Activated CD4-positive, alpha-beta T cell treated with anti-CD3 and anti-CD28 coated beads for 24 hours (primary cell): ENCODE measurements at places on chromosomes 5 and 9.

DNA sequence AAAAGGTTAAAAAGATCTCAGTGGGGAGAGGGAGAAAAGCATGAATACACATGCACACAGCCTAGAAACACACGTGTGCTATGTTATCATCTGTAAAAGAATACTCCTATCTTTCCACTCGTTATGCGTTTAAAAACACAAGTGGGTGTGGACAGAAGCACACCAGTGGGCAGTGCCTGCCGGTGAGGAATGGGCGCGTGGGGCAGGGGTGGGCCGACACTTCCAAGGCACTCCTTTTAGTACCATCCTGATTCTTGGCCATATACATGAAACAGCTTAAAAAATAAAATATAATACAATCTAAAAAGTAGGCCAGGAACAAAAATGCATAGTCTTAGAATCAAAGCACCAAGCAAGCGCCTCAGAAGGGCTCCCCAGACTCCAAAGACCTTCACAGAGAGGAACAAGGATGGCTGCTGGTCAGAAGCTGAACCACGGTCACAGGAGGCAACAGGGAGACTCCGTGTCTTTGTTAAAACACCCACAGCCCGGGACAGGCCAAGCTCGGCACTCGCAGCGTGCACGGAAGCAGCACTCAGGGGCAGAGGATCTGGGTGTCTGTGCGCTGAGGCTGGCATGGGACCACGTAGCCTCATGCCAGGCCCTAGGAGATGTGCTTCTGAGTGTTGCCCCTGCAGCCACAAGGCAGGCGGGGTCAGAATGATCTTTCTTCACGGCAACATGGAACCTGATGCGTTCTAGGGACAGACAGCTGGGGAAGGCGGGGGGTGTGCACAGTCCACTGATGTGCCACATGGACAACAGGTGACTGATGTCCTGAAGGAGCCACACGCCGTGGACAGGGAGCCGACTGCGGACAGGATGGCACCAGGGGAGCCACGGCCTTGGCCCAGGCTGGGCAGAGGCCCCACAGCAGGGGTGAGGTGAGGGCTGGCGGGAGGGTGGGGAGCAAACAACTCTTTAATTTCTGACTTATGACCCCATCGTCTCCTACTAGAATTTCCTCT lies 15.9 kb downstream of the BRD9 start:
- no peak for DNase-seq

GRCh38 chr5:72410688-72411295 lies 90.6 kb downstream of the PTCD2 start:
- no peak for DNase-seq

DNA sequence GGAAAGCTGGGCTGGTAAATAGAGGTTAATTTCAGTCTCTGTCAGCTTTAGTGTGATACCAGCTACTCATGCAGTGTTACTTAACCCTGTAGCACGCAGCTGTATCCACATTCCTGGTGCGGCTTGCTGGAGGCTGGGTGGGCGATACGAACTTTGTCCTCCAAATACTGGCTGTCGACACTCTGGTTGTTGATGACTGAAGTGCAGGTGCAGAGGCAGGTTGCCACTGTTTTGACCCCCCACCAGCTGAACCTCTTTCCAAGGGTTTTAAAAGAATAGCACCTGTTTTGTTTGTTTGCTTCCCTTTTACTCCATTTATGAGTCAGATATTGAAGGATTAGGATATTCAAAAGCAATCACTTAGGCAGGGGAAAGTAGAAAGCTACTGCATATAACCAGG lies 4.4 kb upstream of the RABGAP1 start:
- no peak for DNase-seq

GRCh38 chr5:122916490-122916889 lies 71.1 kb downstream of the SNX24 start:
- no peak for DNase-seq

GRCh38 chr5:174998131-174998730 lies 273.8 kb downstream of the MSX2 start:
- no peak for DNase-seq

- no peak for DNase-seq
Measured at GRCh38 chr9:137444106-137444790, 3.1 kb upstream of the ENTPD8 start.

DNA sequence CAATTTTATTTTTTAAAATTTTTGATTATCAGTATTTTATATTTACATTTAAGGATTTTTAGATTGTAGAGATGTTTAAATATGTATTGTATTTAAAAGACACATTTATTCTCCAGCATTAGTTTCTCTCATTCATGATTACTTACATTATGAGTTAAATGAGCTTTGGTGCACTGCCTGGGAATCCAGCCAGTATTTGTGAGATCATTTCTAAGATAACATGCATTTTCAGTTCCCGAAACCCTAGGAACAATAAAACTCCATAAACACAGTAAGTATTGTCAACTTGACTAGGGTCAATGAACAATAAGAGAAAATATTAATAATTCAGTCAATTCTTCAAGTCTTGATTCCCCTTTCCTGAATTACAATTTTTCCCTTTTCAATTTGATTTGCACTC lies 403.3 kb downstream of the PLK2 start:
- DNase-seq: no peak

DNA sequence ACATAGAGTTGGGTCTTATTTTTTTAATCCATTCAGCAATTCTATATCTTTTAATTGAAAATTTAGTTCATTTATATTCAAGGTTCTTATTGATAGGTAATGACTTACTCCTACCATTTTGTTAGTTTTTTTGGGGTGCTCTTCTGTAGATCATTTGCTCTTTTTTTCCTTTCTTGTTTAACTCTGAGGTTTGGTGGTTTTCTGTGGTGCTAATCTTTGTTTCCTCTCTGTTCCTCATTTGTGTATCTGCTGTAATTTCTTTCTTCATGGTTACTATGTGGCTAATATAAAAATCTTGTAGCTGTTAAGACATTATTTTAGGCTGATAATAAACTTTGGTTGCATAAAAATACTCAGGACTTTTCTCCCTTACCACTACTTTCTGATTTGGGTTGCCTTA lies 181.6 kb upstream of the DMRTA1 start:
- no peak for DNase-seq

- DNase-seq: no peak
Measured at GRCh38 chr9:70293214-70293613, 34.4 kb downstream of the SMC5 start.

DNA sequence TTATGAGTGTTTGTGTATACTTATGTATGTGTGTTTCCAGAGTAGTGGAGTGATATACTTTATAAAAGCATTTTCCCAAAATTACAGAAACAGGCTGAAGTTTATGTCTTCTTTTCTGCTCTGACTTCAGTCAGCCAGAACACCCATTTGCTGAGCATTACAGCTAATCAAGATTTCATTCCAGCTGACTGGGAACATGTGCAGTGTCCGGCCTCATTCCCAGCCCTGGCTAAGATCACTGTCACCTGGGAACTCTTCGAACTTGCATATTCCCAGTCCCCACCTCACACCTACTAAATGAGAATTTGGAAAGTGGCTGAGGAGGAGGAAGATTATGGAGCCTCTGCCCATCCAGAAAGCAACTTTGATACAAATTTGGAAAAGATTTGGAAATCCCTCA lies 90.8 kb upstream of the PRRC1 start:
- DNase-seq: no peak

GRCh38 chr5:171405615-171406014 lies 13.8 kb upstream of the FGF18 start:
- DNase-seq: no peak

- no peak for DNase-seq
Measured at GRCh38 chr5:28253431-28253830, 1215.0 kb upstream of the CDH9 start.

GRCh38 chr9:83000765-83001164 lies 62.2 kb downstream of the RASEF start:
- DNase-seq: no peak

- DNase-seq: no peak
Measured at GRCh38 chr5:131005963-131006684, 158.9 kb downstream of the HINT1 start.

- no peak for DNase-seq
Measured at GRCh38 chr9:79273311-79273710, 298.5 kb upstream of the TLE4 start.

DNA sequence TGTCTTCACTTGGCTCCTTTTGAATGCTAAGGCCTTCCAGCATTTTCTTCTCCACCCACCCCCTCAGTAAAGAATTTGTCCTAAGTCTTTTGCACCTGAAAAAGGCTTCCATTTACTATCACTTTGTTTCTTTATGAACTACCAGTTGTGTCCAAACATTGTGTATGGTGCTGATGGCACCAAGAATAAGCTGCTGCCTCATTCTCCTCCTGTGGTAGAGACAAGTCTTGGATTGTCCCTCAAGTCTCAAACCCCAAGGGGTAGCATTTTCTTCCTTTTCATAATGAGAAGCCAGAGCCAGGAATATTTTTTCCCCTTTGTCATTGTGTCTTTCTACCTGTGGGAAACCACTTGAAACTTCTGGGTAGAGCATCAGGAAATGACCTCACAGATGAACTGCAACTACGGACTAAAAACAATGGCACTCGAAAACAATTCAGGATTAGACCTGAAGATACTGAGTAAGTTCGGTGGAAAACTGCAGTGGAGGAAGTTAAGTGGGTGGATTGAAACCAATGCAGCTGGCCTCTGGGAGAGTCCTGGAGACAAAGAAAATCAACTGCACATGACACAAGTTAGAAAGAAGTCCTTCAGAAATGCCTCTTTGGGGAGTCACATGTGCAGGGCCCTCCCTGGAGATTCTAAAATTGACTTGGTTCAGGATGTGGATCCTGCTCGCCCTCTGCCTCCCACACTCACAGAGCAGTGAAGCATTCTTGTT lies 80.5 kb downstream of the SH3RF2 start:
- DNase-seq: no peak

GRCh38 chr9:100602342-100602801 lies 24.5 kb downstream of the CAVIN4 start:
- no peak for DNase-seq

DNA sequence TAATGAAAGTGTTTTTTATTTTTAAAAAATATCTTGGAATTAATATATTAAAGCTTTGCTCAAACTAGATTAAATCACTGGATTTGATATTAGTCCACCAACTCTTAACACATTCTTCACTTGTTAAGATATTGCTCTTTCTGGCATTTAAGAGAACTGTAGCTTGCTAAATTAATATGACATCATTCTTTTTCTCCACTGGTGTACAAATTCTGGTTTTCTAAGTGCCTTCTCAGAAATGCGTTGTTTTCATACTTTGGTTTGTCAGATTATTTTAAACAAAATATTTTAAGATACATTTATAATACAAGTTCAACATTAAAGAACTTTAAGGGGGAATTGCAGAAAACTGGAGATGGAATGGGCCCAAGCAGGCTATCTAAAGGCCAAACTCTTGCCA lies 87.6 kb upstream of the IFNE start:
- no peak for DNase-seq

- DNase-seq: no peak
Measured at GRCh38 chr9:38414040-38414723, 10.1 kb downstream of the IGFBPL1 start.

DNA sequence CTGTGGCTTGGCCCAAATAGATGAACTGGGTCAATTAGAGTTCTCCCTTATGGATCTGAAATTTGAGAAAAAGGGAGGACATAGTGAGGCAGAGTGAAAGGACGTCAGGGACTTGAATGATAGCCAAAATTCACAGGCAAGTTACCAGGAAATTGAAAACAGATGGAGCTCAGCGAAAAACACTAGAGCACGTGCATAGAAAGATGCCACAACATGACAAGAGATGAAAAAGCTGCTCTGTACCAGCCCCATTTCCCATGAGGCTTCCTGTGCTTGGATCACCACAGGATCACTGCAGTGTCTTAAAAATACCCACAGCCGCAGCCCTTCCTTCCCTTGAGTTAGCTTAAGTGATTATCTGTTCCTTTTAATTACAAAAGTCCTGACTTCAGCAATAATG lies 39.0 kb upstream of the HOMER1 start:
- no peak for DNase-seq

- DNase-seq: no peak
Measured at GRCh38 chr5:141477044-141477575, 1.3 kb downstream of the PCDHGC3 start.

- no peak for DNase-seq
Measured at GRCh38 chr5:34534523-34535103, 121.5 kb upstream of the RAI14 start.

- DNase-seq: no peak
Measured at GRCh38 chr5:99033014-99033900, 104.5 kb upstream of the CHD1 start.

DNA sequence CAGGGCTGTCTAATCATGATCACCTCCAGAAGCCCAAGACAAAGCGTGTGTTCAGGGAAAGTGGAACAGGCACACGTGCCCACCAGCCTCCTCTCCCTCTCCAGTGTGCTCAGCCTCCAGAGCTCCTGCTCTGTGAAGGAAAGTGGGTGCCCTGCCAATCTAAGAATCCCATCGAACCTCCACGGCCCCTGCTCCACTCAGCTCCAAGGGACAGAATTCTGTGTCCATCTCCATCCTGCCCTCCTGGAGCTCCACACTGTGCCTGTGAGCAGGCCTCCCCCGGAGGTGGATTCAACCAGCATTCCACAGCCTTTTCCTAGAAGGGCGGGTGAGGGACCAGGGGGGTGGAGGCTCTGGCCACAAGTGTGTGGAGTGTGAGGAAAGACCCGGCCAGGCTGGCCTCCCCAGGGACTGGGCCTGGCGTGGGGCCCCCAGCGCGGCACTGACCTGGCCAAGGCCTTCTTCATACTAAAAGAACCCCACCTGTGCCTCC lies 6.0 kb downstream of the EEIG1 start:
- no peak for DNase-seq

GRCh38 chr5:177535125-177535524 lies 18.4 kb upstream of the DDX41 start:
- no peak for DNase-seq

DNA sequence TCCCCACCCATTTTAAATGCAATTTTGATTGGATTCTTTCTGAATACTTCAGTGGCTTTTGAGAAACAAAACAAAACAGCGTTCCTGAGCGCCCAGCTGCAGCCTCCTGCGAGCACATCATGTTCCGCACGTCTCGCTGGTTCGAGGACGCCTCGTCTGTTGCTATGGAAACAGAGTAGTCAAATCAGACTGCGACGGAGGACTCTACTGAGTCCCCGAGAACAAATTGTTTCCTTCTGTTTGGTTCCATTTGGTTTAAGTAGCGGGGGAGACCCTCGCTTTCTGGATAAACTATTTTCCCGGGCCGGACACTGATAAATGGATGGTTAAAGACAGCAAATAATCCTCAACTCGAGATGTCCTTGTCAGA lies 69.0 kb downstream of the SLC28A3 start:
- DNase-seq: no peak

DNA sequence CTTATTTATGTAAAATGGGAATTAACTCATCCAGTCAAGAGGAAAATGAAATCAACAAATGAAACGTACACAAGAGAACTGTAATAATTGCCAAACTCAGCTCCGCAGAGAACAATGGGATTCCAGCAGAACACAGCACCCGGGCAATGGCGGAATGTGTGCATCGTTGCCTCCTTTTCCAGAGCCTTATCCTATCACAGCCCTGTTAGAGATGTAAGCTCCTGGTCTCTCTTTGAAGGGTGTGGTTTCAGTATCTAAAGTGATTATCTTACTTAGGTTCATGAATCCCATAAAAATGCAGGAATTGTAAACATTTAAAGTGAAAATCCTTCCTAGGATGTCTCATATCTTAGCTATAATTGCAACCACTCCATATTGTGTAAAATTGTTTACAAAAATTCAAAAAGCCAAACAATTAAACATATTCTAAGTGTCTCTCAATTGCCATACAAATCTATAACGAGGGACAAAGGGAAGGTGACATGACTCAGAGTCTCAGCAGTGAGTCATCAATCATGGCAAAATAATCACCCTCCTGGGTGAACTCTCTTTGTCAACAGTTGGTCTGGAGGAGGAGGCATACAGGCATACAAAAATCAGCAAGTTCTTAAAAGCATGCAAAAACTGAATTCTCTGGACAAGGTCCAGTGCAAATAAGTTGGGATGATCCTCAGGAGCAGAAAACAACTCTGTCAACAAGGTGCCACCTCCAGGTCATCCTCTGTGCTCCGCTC lies 22.6 kb downstream of the SEMA5A start:
- no peak for DNase-seq
